ENCODE measurements at places on chromosomes 7 and 10.

DNA sequence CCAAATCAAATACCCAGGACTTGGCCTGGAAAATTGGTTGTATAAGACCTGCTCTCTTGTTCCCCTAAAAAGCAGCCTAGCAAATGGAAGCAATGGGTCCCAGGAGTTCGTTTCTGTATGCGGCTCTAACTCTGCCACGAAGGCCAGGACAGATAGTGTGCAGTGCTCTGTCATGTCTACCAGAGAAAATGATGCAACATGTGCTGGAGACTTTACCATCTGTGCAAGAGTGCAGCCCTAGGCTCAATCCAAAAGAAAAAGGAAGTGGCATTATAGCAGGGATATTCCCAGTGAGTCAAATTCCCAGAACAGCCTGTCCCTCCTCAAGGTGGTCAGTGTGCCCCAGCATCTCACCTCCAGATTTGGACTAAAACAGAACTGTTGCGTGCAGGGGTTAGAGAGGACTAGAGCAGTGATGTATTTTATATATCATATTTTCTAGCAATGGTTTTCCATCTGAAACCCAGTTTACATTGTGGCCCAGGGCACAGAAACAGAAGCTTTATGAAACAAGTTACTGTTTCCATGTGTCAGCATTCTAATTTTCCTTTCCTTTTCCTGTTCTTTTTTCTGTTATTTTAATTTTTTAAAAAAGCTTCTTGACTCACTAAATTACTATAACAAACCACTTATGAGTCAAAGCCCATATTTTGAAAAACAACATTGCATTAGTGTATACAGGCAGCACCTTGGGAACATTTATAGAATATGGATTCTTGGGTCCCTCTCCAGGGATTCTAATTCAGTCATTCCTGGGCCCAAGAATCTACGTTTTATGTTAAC, 311.2 kb downstream of the RNLS start:
- no peak for DNase-seq

DNA sequence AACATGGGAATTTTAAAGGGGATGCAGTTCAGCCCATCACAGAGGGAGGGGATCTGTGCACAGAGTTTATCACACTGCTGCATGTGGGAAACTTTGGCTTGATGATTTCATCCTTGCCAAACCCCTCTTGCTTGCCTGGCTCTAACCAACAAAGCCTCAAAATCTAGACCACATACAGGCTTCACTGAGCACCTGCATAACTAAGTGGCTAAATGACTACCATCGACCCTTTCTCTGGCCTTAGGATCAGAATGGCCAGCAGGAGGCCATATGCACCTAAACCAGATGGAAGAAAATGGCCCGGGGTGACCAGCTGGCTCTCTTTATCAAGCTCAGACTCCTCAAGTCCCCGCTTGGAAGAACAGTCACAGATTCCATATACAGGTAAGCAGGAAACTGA, 15.6 kb upstream of the ZNF25 start:
- DNase-seq = no peak

DNA sequence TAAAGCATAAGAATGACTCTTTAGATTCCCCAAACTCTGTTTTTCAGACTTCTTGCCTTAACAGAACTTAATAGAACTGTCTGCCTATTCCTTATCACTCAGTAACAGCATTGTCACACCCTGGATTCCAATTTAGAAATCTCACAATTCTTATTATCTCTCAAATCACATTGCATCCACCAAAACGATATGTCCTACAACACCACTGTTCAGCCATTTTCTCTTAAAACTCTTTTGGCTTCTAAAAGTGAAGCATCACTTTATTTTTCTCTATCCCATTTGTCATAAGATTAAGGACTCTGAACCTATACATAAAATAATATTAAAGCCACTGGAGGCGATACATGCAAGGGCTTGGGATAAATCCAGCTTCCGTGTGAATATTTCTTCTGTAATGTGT, 1.2 kb upstream of the CPED1 start:
- no peak for DNase-seq

GRCh38 chr7:129845972-129846327, 106.8 kb downstream of the UBE2H start:
- no peak for DNase-seq

GRCh38 chr10:49745756-49746155, 16.4 kb downstream of the OGDHL start:
- DNase-seq = no peak

- DNase-seq = no peak
Measured at GRCh38 chr7:17139081-17139480, 159.4 kb upstream of the AHR start.

DNA sequence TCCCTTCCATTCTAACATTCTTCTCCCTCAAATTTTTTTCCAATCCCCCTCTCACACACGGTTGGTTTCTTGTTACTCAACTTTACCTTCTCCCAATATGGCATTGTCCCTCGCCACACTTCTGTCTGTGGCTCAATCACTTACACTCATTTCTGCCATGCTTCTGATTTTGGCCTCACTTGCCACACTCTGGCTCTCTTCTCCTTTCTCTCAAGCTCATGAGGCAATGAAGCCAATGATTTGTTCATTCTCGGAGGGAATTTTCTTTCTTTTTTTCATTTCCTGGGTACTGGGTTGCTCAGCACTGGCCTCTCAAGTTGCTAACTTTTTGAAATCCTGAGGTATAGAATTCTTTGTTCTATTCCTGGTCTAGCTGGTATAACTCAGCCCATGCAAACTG, 4.0 kb upstream of the MYOZ1 start:
- DNase-seq = no peak

DNA sequence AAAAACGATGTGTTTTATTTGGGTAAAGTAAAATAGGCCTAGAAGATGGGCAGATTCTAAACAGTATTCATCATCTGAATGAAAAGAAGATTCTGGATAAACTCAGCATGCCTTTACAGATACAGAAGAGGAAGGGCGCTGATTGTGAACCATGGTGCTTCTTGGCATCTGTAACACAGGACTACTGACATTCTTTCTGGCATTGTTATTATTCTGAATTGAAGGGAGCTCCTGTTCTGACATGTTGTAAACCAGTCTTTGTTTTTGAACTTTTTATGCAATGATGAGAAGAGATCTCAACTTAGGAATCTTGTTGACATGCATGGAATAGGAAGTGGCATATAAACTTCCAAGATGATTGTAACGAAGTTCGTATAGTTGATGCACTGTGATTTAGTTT, 13.5 kb downstream of the RPA3 start:
- no peak for DNase-seq

DNA sequence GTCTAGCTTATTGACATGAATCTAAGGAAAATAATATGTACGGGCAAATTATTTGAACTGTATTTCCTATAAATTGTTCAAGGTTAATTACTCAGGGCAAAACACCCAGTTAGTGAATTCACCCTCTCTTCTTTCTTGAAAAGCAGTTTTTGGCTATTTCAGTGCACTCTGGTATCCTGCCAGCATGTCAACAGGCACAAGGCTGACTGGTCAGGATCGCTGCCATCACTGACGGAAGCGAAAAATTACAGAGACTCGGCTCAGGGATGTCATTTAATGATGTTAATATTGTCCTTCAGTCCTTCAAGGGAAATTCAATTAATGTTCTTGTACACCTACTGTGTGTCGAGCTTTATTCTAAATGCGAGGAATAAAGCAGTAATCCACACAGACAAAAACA, 28.3 kb upstream of the OLAH start:
- no peak for DNase-seq

GRCh38 chr10:123860209-123860608, 31.4 kb downstream of the CPXM2 start:
- no peak for DNase-seq

DNA sequence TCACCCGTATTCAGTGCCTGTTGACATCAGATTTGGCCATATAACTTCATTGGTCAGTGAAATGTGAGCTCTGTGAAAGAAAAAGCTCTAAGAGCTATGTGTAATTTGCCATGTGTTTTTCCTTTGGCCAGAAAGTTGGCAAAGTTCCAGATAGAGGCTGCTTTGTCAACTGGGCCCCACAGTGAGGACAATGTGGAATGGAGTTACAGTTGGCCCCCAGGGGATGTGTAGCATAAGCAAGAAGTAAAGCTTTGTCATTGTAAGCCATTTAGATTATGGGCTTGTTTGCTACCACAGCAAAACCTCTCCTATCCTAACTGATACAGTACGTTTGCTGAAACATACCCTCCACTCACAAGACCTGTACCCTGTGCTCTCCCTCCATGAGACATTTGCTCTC, 119.1 kb upstream of the HABP2 start:
- no peak for DNase-seq

DNA sequence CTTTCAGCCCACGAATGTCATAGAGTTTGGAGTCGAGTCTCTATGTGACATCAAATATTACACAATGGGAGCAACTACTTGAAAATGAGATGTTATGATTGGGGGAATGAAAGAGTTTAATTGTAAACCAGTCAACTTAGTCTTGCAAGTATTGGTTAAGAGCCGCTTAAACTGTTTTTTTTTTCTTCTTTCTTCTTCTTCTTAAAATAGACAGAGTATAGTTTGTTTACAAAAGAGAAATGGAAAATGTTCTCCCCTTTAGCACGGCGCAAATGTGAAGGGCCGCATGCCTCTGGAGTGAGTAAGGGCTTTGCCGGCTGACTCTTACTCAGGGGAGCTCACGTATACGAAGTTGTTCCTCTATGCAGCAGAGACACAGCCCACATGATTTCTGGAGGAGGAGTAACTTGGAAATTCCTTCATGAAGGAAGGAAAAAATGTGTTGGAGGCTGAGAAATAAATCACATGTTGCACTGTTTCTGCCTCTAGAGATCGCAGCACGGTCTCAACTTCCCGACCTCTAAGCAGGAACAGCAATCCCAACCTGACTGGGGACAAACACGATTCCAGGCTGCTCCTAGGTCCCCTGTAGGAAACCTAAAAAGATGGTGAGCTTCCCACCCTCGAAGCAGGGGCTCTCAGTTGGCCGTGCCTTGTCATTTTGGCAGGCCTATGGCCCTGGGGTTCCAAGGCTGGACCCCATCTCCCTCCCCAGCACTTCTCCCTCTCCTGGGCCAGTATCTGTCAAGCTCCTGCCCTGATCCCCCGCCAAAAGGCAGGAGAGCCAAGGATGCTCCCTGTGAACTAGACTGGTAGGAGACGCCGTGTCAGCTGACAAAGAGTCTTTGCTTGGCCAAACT, 44.8 kb downstream of the MYOF start:
- no peak for DNase-seq

DNA sequence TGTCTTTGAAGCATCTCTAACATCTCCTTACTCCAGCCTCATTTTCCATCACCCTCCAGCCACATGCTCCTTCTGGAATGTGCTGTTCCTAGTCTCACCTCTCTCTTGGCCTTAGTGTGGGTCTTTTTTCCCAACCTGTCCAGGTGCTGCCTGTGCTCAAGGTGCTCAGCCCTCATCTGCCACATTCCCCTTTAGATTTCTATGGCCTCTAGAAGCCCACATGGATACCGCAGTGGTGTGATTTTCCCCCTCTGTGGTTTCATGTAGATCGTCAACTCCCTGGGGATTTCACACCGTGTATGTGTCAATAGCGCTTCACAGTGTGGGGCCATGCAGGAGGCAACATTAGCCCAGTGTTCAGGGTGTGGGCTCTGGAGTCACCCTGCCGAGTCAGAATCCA, 32.5 kb downstream of the BMPER start:
- DNase-seq = no peak

DNA sequence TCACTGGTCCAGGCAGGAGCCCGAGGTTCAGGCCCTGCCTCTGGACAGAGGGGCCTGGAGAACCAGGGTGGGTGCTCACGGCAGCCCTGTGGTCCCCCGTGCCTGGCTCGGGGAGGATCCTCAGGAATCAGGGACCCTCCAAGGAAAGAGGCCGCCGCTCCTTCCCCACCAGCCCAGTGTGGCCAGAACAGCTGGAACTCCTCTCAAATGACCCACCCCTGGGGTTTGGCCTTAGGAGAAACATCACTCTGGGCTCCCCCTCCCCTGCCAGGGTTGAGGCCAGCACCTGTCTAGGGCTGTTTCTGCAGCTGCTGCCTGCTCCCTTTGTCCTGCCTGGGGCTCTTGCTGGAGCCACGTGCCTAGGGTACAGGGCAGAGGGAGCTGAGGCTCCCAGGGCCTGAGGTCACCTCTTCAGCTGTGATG, 161.0 kb downstream of the RNF216 start:
- DNase-seq = no peak

DNA sequence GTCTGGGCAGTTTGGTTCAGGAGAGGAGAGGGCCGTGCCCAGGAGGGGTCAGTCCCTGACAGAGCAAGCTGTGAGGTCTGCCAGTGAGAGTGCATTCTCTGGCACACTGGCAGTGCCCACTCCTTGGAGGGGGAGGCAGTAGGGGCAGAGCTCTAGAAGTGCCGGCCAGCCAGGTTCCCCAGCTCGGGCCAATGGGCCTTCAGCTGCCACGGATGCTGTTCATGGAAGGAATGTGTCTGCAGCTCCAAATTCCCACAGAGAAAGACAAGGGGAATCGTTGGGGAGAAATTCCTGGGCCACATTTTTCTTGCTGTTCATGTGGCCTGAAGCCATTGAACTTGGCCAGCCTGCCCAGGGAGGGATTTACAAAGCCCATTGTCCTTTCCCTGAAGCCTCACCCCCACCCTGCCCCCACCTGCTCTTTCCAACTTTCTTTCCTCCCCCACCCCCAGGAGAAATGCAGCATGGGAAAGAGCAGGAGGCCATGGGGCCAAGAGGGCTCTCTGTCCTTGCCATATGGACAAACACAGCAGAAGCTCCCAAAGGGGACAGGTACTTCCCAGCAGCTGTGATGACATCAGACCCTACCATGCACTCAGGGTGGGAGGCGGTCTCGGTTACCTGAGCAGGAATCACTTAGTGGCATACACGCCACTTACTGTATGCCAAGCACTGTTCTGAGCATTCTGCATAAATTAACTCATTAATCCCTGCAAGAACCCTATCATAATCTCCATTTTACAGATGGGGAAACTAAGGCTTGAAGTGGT, 70.7 kb downstream of the ARHGAP22 start:
- DNase-seq = no peak

DNA sequence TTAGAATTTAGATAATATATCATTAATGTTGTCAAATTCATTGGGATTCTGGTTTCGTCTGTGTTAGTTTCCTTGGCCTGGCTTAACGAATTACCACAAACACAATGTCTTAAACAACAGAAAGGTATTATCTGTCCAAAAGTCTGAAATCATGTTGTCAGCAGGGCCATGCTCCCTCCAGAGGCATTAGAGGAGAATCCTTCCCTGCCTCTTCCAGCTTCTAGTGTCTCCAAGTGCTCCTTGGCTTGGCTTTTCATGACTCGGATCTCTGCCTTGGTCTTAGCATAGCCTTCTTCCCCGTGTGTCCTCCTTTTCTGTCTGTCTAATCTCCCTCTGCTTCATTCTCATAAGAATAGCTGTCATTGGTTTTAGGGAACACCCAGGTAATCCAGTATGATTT, 482.5 kb downstream of the SEMA3D start:
- no peak for DNase-seq

GRCh38 chr10:71187600-71187999, 24.8 kb upstream of the UNC5B start:
- DNase-seq = no peak

- no peak for DNase-seq
Measured at GRCh38 chr7:26743205-26743604, 121.2 kb downstream of the SKAP2 start.

GRCh38 chr10:80275135-80275498, 14.3 kb downstream of the MAT1A start:
- DNase-seq = no peak
